AG04450 (cell line): ENCODE measurements at places on chromosomes 12 and 14.

DNA sequence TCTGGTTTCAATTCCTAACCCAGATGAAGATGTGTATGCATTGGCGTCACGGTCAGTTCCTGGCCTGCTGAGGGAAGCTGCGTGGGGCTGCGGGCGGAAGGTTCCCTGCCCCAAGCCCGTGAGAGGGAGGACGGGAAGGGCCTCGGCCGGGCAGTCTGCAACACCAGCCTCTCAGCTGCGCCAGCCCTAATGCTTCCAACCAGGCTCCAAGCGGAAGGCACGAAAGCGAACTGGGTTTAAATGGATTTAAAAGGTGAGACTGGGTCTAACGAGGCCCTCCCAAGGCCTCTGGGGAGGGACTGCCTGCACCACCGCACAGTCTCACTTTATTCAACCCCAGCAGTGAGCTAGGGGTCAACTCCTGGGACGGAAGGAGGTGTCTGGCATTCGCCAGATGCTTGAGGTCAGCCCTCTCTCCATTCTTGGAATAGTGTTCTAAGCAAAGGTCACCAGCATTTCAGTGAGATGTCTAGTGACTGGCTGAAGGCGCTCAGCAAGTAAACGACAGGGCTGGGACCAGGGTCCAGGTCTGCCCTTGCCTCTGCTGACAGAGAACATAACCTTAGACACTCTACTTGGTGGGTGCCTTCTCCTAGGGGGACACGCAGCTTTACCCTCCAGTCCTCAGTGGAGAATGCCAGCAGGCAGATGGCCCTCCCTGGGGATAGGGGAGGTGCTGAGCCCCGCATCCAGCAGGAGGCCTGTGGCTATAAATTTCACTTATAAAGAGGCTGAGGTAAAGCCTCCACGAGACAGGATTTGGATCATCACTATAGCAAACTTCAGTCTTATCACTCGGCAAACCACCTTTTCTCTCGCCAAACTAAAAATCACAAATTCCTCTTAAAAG is 92.2 kb downstream of the PIWIL1 start:
- DNase-seq, result no peak

- DNase-seq, result no peak
Measured at GRCh38 chr12:122643207-122643805, 59.9 kb downstream of the HCAR2 start.

- DNase-seq, result peak; percentile 26
Measured at GRCh38 chr12:68497702-68498101, 113.0 kb upstream of the RAP1B start.

GRCh38 chr14:72744416-72745120 is 149.3 kb downstream of the DPF3 start:
- no peak for DNase-seq
